ENCODE measurements at places on chromosomes 13 and 19.

DNA sequence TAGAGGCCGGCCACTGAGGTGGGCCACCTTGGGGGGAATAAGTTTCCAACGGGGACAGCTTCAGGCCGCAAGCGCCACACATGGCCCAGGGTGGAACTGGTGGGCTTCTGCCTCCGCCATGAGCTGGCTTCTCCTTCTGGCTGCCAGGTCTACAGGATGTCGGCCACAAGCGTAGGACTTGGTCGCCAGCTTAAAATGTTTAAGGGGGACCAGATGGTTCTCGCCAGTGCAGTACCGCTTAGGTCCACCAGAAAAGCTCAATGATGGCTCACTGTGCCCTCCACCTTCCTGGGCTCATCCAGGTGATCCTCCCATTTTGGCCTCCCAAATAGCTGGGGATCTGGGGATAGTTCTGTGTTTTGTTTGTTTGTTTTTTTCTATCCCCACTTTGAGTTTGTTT, 38.7 kb upstream of the ZNF254 start:
- DNase-seq: no peak

DNA sequence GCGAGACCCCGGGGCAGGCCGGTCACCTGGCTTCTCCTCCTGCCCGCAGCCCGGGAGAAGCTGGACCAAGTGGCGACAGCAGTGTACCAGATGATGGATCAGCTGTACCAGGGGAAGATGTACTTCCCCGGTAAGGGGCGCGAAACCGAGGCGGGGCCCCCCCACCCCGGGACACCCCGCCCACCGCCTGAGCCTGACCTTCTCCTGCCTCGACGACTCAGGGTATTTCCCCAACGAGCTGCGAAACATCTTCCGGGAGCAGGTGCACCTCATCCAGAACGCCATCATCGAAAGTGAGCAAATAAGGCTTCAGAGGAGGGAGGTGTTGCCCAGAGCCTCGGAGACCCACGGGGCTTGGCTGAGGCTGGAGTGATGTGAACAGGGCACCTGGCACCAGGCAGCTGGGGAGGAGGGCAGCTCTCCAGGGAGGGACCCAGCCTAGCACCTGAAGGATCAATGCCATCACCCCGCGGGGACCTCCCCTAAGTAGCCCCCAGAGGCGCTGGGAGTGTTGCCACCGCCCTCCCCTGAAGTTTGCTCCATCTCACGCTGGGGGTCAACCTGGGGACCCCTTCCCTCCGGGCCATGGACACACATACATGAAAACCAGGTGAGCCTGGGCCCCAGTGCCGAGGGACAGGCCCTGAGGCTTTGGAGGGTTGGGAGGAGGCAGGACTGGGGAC, 629 bp downstream of the IZUMO4 start:
- peak; percentile 80 for DNase-seq

- DNase-seq: peak; percentile 4
Measured at GRCh38 chr19:7069904-7070226, 362 bp downstream of the ZNF557 start.

DNA sequence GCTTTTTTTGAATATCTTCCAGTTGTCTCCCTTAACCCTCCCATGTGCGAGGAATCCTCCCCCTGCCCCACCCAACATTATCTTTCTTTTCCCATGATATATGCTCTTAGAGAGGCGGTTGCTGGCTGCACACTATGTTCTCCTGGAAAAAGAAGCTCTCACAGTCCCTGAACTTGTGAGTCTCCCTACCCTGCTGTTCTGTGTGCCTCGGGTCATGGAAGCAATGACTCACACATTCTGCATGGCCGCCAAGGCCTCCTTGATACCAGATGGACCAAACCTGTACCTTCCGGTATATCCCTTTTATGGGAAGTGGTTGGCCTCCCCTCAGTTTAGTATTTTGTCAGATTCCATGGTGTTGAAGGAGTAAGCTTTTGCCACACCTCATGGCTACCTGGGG, 705.4 kb downstream of the SLITRK6 start:
- no peak for DNase-seq
